ENCODE measurements at places on chromosomes 3 and 15.

GRCh38 chr3:184619369-184619768 lies 57.8 kb downstream of the EPHB3 start:
- DNase-seq = no peak

- no peak for DNase-seq
Observed at GRCh38 chr3:131928593-131928992, 106.2 kb downstream of the CPNE4 start.

DNA sequence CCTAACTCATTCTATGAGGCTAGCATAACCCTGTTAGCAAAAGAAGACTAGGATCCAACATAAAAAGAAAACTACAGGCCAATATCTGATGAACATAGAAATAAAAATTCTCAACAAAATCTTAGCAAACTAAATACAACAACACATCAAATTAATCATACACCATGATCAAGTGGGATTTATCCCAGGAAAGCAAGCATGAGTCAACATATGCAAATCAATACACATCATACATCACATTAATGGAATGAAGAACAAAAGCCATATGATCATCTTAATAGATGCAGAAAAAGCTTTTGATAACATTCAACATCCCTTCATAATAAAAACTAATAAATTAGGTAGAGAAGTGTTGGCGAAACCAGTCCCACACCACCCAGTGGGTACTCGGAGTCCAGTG lies 136.1 kb upstream of the MME start:
- no peak for DNase-seq

DNA sequence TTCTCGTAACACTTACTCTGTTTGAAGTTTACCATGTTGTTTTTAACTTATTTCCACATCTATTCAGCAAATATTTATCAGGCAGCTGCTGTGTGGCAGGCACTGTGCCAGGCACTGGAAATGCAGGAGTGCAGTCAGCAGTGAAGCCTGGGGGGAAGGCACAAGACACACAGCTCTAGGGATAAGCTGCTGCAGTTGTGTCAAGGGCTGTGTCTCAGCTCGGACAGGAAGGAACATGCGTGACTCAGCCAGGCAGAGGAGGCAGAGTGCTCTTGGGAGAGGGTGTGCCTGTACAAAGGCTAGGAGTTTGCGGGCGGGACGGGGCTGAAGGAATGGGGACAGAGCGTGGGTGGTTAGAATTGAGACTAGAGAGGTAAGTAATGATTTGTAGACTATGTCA lies 24.7 kb downstream of the LYSMD4 start:
- DNase-seq = no peak

DNA sequence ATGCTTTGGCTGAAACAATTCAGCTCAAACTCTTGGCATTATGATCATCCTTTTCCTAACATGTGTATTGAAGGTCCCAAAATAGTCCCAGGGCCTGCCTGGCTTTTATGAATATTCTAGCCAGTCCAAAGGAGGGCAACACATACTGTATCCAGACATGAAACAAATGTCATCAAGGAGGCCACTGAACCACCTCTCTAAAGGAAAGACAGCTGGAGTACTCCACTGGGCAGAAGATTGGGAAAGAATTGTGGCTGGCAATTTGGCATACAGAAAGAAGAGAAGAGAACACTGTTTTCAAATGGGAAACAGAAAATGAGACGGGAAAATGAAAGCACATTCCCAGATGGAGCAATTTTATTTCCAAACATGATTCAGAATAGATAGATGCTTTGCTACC lies 80.6 kb downstream of the NCEH1 start:
- DNase-seq = no peak

- no peak for DNase-seq
Observed at GRCh38 chr3:23611737-23612295, 193.9 kb upstream of the UBE2E1 start.

- no peak for DNase-seq
Observed at GRCh38 chr3:102301155-102301880, 133.5 kb upstream of the ZPLD1 start.

GRCh38 chr3:14602006-14602803 lies 49.4 kb upstream of the CCDC174 start:
- no peak for DNase-seq

- no peak for DNase-seq
Observed at GRCh38 chr3:195796795-195797194, 14.9 kb downstream of the MUC4 start.

DNA sequence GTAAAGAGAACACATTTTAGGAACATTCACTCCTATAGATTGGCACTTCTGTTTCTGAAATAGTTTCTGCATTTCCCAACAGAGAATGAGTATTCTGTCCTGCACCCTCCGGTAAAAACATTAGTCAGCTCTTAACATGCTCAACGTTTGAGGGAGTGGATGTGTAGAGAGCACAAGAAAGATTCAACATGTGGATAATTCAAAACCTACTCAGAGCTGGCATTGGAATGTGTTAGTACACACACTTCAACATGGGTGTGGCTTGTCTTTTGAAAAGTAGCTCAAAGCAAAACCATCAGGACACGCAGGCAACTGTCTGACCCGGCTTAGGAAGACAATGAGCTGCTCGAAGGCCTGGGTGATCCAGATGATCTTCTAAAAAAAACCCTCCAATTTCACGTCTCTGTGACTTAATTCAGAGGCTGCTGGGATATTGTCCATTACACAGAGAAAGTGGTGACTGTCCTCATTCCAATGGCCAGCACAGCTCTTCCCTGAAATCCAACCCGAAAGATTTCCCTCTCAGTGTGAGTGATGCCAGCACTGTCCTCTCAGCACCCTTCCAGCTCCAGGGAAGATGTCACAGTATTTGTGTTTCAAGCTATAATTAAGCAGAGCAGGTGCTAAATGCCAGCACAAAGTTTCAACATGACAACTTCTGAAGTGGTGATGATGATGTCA lies 18.1 kb downstream of the FBN1 start:
- DNase-seq = no peak

- DNase-seq = no peak
Observed at GRCh38 chr3:114480442-114480841, 186.6 kb downstream of the TIGIT start.

GRCh38 chr3:17342119-17342518 lies 400.3 kb downstream of the TBC1D5 start:
- no peak for DNase-seq

- DNase-seq = no peak
Observed at GRCh38 chr15:27889258-27889657, 209.9 kb downstream of the OCA2 start.

DNA sequence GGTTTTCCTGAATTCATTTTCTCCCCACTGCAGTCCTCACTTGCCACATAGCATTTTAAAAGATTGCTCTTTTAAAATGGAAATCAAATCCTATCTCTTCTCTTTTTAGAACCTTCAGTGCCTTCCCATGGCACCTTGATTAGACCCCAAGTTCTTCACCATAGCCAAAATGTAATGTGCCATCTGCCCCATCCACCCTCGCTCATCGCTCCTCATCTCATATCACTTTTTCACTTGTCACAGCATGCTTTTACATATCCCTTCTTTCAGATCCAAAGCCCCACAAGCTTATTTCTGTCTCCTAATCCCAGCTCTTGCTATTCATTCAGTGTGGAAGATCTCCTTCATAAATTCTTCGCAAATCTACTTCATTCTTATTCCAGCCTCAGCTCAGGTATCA lies 161.7 kb downstream of the CD47 start:
- DNase-seq = no peak

DNA sequence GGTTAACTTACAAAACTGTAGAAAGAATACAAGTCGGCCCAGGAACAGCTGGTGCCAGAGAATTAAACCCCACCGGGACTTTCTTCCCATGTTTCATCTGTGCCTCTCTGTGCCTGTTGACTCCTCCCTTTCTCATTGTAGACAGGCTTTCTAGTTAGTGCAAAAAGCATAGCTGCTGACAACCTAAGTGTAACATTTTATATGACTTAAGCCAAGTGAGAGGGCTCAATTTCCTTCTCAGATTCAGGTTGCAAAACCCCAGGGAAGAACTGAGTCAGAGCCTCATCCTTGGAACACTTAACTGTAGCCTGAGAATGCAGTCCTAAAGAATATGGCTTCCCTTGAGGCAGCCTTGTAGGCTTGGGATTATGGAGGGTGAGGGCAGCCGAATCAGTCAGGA lies 302.5 kb upstream of the AZI2 start:
- DNase-seq = no peak

DNA sequence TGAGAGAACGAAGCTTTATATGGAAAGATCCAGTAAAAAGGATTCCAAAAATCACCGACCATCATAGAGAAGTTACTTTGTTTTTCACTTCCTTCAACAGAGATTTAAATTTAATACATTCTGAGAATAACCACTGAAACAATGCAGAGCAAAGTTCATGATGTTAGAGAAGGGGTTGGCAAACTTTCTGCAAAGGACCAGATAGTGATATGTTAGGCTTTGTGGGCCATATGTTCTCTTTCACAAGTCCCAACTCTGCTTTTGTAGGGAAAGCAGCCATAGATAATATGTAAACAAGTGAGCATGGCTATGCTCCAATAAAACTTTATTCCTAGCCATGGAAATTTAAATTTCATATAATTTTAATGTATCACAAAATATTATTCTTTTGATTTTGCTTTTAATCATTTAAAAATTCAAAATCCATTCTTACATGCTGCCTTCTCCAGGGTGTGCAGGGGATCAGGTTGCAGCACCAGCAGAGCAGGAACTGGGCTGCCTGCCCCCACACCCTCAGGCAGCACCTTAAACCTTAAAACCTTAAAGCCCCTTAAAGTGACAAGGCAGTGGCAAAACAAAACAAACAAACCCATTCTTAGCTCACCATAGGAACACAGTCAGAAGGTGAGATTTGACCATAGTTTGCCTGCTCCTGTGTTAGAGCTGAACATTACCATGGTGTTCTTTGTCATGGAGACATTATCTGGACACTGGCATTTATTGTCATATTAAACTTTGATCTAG lies 16.9 kb upstream of the IGSF10 start:
- no peak for DNase-seq

DNA sequence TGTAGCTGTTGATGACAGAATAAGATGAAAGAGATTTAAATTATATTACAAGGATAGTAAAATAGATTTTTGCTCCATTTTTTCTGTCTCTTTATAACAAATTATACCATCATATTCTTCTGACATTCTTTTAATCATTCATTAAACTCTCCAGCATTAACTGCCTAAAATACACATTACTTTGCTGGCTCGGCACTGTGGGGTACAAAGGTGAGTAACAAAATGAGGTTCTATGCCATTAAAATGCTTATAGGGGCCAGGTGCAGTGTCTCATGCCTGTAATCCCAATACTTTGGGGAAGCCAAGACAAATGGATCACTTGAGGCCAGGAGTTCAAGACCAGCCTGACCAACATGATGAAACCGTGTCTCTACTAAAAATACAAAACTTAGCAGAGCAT lies 81.5 kb downstream of the ULK4 start:
- no peak for DNase-seq

DNA sequence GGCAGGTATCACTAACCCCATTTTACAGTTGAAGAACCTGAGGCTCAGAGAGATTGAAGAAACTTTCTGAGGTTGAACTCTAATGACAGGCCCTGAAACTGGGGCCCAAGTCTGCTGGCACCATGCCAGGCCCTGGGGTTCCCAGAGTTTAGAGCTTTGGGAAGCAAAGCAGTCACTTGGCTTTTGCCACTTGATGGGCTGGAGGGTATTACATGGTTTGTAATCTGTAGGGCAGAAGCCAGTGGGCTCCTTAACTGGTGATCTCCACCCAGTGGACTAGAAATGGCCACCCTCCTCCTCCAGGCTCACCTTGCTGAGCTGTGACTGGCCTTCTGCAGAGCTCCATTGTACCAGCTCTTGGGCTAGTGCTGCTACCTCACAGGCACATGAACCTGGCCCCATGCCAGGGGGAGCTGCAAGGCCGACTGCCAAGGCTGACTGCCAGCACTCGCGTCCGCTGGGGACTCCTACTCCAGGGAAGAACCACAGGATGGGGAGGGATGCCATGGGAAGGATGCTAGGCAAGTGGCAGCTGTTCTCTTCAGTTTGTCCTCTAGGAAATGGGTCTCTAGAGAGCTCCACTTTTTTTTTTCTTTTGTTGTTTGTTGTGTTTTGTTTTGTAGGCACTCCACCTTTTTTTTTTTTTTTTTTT lies 104.8 kb downstream of the ETFA start:
- DNase-seq = peak; percentile 70

DNA sequence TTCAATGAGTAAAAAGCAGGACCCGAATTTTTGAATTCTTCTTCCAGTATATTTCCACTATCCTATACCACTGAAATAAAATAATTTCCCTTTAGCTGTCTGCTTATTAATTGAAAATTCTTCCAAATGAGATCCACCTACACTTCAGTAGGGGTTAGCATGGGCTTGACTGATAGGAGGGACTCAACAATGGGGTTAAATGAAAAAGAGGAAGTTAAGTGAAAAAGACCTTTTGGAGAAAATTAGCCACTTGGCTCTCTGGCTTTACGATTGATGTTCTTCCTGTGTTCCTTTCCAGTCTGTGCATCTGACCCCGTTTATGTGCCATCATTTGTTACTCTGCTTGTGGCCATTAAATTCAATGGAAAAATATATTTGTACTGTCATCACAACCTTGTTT lies 54.0 kb upstream of the GCNT3 start:
- DNase-seq = no peak

GRCh38 chr15:34812369-34812768 lies 17.0 kb upstream of the ACTC1 start:
- DNase-seq = no peak

- no peak for DNase-seq
Observed at GRCh38 chr15:79779746-79780145, 117.1 kb downstream of the MTHFS start.

GRCh38 chr3:170714122-170714521 lies 128.2 kb upstream of the SLC7A14 start:
- DNase-seq = no peak

GRCh38 chr3:128345196-128345595 lies 121.5 kb downstream of the DNAJB8 start:
- DNase-seq = no peak

GRCh38 chr15:80856400-80856799 lies 77.2 kb downstream of the CEMIP start:
- DNase-seq = no peak

DNA sequence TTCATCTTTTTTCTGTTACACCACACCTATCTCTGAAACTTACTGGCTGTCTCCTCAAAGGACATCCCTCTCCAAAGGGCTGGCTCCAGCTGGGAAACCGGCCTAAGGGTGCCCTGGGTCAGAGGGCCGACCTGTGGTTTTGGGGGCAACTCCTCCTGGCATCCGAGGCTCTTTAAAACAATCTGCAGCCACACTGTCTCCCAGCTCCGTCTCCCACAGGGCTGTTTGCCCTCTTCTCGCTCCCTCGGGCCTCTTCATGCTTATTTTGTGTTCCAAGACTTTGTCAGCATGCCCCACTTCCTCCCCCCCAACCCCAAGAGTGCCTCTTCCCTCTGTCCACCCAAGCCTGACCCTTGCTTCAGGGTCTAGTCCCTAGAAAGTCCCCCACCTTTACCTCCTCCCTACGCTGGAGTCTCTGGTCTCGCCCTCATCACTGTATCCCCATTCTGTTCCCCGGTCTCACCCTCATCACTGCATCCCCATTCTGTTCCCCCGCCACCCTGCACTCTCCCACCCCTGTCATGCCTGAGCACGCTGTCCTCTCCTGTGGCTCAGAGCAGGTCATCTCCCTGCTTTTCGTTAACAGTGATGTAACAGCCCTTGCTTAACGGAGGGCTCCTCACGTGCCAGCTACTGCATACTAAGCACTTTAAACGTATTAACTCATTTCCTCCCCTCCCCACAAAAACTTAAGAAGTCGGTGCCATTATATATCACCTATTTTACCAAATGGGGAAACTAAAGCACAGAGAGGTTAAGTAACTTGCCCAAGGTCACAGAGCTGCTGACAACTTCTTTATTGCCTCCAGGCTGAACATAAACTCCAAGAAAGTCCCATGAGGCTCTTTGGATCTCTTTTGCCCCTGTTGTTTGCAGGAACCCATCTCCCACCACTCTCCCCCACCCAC lies 1.1 kb upstream of the CSK start:
- DNase-seq = no peak

Data from NCI-H510A (cell line).